ENCODE measurements at places on chromosomes 6 and 20.
A peak's percentile ranks its signal among the peaks of the same experiment; 100 is the strongest.

- peak overlapping the region; percentile 96 for H3K4me3 ChIP-seq
- H3K36me3 ChIP-seq: peaks cover 27% of the 10 kb centered on the region
- no peak for DNase-seq
- peaks cover 26% of the 10 kb centered on the region for H3K4me1 ChIP-seq
These were observed 420 bp upstream of the BTN2A1 start for GRCh38 chr6:26457264-26457805.

GRCh38 chr6:44036196-44036595, 91.1 kb downstream of the MRPL14 start:
- no peak for DNase-seq
- peaks cover 11% of the 10 kb centered on the region for H3K4me1 ChIP-seq

- no peak overlapping the region for H3K4me3 ChIP-seq
- no peak for DNase-seq
- no peaks in the 10 kb centered on the region for H3K36me3 ChIP-seq
- no peaks in the 10 kb centered on the region for H3K27me3 ChIP-seq
- no peaks in the 10 kb centered on the region for H3K4me1 ChIP-seq
- H3K27ac ChIP-seq: no peak overlapping the region
These were observed 1.3 kb upstream of the CST9L start for GRCh38 chr20:23569570-23569969.

GRCh38 chr6:16762268-16762549, 949 bp upstream of the ATXN1 start:
- H3K4me3 ChIP-seq: peak overlapping the region; percentile 96
- H3K36me3 ChIP-seq: no peaks in the 10 kb centered on the region
- DNase-seq: no peak
- H3K27ac ChIP-seq: peak overlapping the region; percentile 93
- H3K4me1 ChIP-seq: peaks cover 46% of the 10 kb centered on the region

DNA sequence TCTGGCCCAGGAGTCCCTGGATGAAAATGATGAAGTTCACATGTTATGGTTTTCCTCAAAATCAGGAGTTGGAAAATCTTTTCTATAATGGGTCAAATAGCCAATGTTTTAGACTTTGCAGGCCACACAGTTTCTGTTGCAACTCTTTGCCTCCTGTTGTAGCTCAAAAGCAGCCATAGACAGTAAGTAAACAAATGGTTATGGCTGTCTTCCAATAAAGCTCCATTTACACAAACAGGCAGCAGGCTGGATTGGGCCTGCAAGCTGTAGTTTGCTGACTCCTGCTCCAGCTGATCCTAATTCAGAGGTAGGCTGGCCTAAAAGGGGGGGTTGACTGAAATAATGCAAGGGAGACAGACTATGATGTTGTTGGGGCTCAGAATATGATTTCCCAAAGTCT, 33.0 kb downstream of the METTL24 start:
- H3K4me1 ChIP-seq: peaks cover 80% of the 10 kb centered on the region
- no peaks in the 10 kb centered on the region for H3K36me3 ChIP-seq
- H3K27ac ChIP-seq: no peak overlapping the region
- no peak overlapping the region for H3K4me3 ChIP-seq
- no peak for DNase-seq

All from type B pancreatic cell (in vitro differentiated cells).